ENCODE measurements at places on chromosomes 13 and 19.

DNA sequence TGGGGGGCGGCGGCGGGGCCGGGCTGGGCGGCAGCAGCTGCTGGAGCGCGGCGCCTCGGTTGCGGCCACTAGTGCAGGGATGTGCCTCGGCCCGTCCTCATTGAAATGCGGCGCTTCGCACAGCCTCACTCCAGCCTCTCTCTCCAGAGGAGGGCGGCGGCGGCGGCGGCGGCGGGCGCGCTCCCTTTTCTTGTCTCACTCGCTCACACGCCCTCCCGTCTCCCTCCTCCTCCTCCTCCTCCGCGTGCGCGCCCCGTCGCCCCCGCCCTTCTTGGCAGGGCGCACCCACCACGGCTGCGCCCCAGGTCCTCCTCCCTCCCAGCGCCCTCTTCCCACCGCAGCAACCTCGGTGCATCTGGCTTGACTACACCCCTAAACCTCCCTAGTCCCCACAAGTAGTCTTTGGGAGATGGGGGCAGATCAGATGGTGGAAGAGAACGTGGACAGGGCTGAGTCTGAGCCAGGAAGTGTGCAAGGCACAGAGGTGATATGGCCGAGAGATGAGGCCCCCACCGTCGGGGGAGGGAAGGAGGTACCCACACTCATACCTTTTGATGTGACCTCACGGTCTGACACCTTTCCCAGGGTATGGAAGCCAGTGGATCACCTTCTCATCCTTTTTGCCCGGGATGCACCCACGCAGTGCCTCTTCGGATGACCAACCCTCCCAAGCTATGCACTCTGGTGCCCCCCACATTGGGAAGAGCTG lies at the start of gene DCLK1:
TSS of gene DCLK1 (minus strand) at position 161 of the 709 bp plus-strand sequence.
- no peak for DNase-seq

DNA sequence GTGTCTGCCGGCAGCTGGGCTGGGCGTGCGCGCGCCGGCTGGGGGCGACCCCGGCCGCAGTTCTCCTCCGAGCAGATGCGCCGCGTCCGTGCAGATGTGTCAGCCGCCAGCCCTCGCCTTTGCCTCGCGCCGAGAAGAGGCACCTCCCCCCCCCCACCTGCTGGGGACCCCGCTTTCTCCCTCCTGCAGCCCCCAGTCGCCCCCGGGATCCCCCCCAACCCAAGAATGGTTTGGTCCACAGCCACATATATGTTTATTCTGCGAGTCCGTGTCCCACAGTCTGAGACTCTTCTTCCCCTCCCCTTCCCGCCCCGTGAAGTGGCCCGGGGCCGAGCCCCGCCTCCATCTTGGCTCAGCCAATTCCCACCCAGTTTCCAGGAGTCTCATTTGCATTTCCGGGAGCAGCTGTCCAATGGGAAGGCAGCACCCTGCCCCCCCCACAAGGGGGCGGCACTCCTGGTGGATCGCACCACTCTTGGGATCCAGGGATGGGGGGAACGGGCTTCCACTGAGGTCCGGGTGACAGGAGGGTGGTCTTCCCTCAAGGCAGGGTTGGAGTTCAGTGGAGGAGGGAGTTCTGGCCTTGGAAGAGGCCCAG lies 8.6 kb downstream of the ISOC2 start:
- peak; percentile 95 for DNase-seq

DNA sequence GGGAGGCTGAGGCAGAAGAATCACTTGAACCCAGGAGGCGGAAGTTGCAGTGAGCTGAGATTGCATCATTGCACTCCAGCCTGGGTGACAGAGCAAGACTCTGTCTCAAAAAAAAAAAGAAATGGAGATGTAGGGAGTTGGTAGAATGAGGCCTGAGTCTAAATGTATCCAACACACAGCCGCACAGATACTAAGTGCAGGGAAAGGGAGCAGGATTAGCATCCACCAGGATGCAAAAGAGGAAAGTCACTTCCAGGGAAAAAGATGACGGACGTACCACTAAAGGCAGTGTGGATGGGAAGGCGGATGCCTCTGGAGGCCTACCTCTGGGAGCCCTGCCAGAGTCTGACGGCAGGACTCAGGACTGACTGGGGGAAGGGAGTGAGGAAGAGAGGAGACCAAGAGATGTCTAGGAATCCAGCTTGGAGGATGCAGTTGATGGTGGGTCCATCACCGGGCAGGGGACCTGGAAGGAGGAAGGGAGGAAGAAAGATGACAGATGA lies 6.8 kb downstream of the FAM98C start:
- DNase-seq = no peak

GRCh38 chr19:383922-384798 lies 24.8 kb downstream of the C2CD4C start:
- DNase-seq = no peak

DNA sequence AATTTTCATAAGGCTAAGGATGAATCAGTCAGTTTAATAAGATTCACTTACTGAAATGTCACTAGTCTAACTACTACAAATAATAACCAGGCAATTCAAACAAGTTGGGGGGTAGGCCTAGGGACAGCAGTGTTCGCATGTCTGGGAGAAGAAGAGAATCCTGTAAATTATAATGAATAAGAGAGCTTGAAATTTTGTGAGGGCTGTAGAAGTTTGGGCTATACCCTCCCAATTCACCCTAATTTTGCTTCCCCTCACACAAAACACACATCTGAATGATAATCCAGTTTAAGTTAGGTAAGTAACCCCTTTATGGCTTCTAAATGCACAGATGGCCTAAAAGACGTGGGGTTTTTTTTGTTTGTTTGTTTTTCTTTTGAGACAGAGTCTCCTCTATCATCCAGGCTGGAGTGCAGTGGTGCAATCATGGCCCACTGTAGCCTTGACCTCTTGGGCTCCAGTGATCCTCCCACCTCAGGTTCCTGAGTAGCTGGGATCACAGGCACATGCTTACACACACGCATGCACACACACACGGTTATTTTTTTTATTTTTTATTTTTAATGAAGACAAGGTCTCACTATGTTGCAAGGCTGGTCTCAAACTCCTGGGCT lies 69.9 kb downstream of the TBC1D4 start:
- DNase-seq = no peak

GRCh38 chr13:45713106-45713690 lies 11.1 kb downstream of the CBY2 start:
- DNase-seq = no peak

DNA sequence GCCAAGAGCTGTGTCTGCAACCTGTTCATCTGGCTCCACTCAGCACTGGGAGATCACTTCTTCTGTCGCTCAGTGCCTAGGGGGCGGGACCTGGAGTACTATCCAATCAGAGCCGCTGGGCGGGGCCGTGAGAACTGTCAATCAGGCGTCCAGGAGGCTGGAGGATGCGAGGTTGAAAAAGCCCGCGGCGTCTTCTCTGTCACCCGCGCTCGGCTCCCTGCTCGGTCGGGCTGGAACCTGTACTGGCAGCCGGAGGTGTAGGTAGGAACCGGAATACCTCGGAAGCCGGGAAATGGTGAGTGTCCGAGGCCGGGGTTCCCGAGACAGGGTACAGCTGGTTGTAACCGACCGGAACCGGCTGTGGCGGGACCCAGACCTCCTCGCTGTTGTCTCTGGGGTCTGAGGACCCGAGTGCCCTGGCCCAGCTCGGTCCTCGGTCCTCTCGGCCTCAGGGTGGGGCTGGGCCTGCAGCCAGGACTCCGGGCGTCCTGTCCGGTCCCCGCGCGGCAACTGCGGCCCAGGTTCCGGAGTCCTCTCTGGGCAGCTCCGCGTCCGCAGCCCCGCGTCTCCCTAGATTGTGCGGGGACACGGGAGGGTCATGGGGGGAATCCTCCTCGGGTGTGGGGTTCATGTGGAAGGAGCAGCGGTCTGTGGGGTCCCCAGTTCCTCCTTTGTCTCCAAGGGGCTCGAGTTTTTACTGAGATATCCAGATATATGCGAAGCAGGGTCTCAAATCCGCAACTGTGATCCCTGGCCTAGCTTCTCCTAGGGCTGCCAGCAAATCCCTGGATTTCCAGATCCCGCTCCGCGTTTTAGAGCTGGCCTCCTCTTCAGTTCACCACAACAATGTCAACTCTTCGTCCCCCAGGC lies 42.6 kb downstream of the ZNF627 start:
- peak; percentile 91 for DNase-seq

- DNase-seq = peak; percentile 93
Observed at GRCh38 chr19:2867025-2867991, at the start of gene ZNF556. ZNF556 (plus strand) TSS chr19:2867335; CDS start chr19:2867422, 87 bp downstream.

DNA sequence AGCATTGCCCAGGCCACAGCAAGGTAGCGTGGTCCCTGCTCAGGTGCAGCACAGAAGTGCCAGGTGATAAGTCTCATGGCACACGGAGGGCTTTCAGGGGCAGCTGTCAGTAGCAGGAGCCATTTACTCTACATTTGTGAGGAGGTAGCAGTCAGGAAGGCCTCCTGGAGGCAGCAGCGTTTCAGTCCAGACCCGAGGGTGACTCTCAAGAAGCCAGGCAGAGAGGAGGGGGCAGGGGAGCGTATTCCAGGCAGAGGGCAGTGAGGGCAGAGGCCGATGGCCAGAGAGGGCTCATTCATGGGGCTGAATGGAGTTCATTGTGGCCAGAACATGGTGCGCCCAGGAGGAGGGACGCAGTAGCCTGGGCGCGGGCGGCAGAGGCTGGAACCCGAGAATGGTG lies 8.9 kb downstream of the PIAS4 start:
- DNase-seq = peak; percentile 29

- DNase-seq = no peak
Observed at GRCh38 chr19:52590728-52591127, 20.6 kb downstream of the ZNF701 start.

DNA sequence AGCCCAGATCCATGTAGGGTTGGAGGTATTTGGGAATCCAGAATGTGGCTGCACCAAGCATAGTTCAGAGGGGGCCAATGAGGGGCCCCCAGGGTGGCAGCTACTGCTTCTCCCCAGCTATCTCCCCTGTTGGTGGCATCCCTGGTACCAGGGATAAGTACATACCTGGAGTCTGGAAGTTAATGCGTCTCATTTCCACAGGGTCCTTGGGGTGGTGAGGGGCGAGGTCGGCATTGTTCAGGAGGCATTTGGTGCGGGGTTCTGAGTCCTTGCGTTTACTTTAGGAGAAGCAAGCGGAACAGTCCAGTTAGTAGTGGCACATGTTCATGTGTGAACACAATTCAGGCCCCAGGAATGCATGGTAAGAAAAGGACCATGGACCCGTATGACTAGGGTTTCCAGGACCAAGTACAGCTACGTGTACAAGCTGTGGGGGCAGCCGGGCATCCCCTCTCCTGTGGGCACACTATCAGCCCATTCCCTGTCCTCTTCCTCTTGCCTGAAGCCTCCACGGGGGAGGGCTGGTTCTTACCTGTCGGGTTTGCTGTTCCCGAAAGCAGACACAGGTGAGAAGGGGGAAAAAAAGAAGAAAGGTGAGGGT lies 122.3 kb downstream of the PTPRS start:
- no peak for DNase-seq

DNA sequence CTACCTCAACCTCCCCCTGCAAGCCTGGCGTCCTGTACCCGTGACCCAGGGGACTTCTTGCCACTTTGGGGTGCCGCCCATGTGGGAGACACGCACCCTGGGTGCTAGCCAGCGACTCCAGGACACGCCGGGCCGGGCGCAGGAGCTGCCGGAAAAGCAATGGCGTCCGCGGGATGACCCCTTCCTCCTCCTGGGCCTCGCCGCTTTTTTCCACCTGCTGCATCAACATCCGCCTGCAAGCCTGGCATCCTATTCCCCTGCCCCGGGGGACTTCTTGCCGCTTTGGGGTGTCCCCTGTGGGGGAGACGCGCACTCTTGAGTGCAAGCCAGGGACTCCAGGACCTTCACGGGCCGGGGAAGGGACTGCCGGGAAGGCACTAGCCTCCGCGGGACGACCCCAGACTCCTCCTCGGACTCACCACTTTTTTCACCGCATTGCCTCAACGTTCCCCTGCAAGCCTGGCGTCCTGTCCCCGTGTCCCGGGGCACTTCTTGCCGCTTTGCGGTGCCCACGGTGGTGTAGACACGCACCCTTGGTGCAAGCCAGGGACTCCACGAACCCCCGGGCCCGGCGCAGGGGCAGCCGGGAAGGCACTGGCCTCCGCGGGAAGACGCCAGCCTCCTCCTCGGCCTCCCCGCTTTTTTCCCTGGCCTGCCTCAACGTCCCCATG lies 237.8 kb downstream of the TUBA3C start:
- no peak for DNase-seq

DNA sequence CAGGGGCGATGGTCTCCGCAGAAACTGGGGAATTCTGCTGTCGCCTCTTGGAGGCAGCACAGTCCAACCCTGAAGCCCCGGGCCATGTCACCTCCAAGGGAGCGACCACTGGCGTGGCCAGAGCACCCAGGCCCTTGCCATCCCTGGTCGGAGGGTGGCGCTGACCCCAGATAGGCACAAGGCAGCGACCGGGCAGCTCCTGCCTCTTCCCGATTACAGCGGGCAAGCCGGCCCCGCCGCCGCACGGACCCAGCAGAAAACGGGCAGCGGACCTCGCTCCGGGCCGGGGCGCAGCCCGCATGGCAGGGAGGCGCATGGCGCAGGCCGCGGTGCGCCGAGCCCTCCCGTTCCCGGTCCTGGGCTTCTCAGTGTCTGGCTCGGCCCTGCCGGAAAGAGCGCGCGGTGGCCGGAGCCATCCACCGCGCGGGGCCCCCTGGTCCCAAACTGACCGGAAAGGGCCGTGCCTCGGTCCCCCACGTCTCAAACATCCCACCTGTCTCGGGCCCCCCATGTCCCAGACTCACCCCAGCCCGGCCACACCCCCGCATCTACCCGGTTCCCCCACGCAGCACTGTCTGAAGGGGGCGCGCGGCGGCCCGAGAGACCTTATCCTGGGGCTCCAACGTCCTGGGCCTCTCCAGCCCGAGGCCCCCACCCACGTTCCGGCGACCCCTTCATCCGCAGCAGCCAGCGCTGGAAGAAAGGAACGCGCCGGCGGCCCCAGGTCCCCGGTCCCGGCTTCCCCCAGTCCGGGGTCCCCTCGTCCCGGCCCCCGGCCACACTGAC lies 727 bp downstream of the CERS1 start:
- DNase-seq = peak; percentile 58

- DNase-seq = no peak
Observed at GRCh38 chr13:114102131-114102520, 30.3 kb downstream of the RASA3 start.

- DNase-seq = no peak
Observed at GRCh38 chr13:59658027-59658737, 505.5 kb downstream of the DIAPH3 start.

DNA sequence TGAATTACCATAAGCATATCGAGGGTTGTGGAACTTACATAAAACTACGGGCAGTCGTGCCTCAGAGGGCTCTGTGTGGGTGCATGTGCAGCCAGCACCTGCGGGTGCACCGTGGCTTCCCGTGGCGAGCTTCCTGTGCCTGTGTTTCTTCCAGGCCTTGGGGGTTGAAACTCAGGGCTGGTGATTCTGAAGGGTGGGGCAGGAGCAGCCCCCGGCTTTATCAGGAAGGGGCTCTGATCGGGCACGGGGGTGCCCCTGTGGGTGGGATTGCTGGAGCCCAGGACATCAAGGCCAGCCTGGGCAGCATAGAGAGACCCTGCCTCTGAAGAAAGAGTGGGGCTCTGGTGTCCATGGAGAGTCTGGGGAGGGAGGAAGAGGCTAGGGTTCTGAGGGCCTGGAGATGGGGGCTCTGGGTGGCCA lies 11.1 kb downstream of the ATP4B start:
- no peak for DNase-seq

DNA sequence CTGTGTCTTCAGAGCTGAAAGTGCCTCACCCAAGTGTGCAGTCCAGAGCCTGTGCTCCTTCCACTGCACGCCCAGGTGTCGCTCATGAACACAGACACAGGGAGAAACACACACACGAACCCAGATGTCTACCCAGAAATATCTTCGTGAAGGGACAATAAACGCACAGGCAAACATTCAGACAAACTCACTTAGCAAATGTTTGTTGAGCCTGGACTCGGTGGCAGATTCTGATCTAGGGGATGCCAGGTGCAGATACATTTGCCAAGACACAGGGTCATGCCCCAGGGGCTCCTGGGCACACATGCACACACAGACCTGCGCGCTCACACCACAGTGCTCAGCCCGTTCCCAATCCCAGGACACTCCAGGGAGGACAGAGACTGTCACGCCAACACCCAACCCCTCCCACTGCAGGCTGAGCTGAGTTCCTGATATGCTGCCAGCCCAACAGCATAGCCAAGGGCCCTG lies 31.9 kb downstream of the SCGB2B2 start:
- no peak for DNase-seq
